ENCODE measurements at places on chromosomes 1 and 21.
A peak's percentile ranks its signal among the peaks of the same experiment; 100 is the strongest.

DNA sequence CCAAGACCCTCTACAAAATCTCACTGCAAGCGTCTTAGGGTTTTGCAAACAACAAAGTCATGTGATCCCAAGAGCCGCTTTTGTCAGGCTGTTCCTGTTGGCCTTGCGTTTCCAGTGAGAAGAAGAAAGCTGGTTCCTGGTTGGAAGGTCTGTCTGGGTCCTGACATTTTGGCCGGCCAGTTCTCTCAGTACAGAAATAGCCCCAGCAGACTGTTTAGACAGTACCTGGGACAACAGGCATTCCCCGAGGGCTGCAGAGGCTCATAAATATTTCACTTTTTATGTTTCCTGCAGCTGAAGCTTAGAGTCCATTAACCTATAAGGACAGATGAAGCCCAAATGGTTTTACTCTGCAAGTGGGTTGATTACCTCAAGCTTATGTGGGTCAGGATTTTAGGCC is 8.6 kb downstream of the GPR137B start:
- no peak for DNase-seq

DNA sequence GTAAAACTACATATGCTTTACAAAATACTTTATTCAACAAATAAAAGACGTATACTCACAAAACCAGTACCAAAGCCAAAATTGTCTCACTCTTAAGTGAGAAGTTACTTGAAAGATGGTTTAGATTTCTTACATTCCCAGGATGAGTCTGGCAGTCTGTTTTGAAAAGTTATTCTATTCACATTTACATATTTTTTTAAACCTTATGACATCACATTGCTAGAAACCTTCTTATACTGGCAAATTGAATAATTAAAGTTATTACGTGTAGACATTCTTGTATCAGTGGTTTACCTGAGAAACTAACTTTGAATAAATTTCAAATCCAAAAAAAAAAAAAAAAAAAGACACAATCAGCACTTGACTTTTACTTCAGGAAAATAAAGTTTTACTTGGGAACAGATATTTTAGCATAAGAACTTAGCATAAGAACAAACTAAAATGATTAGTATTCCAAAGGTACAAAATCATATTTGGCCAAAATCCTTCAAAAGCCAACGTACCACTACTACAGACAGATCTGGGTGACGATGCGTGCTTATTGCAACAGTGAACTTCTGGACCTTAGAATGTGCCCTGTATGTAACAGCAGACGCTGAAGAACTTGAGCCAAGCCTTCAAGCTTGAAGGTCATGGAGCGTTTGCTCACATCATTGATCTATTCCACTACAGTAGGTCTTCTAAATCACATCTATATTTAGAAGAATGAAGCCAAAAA is 2.5 kb downstream of the CDC42BPA start:
- DNase-seq, result peak; percentile 86

DNA sequence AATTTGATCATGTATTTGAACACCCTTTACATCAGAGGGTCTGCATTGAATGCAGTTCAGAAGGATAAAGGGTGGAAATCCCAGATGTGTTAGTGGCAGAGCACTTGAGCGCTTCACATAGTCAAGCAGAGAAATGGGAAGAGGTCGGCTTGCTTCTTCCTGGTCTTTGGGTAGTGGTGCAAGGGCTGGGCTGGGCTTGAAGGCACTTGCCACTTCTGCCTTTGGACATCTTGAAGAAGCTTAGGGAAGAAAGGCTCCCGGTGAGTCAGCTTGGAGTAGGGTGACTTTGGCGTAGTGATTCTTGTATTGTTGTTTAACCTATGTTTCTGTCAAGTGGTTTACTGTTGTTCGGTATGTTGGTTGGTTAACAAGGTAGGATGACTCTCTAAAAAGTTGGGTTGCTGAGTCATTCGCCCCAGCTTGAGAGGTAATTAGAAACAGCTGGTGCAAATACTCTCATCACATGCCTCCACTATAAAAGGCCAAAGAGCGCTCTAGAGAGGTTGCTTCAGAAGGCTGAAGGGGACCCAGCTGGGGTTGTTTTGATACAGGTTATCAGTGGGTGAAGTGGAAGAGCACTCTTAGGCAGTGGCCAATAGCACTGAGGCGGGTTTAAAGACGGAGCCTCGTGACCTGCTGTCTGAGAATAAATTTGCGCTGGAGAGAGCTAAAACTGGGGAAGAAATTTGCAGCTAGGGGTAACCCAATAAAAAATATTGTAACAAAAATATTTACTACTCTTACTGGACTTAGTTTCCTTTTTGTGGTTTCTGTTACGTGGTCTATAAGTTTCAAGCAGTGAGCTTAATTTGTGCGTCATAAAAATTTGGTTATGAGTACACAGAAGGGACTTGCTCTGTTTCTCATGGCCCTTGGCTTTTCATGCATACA is 1.4 kb downstream of the BACH1 start:
- peak; percentile 91 for DNase-seq

DNA sequence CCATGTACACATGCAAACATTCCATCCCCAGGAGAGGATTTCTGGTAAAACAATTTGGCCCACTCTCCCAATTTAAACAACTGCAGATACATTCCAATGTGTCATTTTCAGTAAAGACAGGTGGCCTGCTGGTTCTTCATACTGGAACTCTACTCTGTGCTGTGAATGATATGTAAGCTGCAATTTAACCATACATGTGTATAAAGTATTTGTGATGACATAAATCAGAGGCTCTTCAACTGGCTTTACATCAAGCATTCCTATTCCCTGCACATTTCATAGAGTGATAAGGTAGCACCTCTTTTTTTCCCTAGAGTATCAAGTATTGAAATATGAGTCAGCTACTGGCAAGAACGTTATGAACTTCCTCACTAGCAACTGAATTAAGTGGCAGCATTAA is 649.5 kb upstream of the ADGRL2 start:
- no peak for DNase-seq

Data from OCI-M1 (cell line).